Sigmoid colon (tissue), 7 donors: ENCODE measurements at places on chromosomes 1 and 21. TPM values are rescaled to one million over a fixed set of nuclear protein-coding genes. Genes with fewer than 3 reads are reported as not detected.

- no peak for DNase-seq
Observed at GRCh38 chr1:106700211-106700610, 356.3 kb upstream of the PRMT6 start.

DNA sequence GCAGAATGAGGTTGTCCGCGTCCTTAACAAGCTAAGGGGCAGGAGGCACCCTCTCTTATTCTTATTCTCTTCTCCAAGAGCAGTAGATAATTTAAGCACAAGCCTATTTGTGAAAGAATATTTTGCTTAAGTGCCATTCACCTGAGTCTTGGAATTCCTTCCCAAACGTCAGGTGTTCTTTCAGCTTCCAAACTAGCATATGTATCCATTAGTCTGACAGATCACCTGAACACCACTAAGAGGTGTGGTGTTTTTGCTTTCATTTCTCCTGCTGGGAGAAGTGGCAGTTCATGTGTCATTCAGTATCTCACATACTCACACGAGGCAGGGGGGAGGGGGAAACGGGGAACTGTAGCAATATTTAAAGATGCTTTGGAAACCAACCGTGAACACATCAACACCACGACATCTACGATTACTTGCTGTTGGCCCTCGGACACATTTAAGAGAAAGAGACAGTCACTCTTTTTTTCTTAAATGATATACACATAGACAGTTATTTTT is 45.5 kb upstream of the RBM15 start:
- no peak for DNase-seq

- no peak for DNase-seq
Observed at GRCh38 chr1:72105201-72105600, 177.1 kb downstream of the NEGR1 start.

DNA sequence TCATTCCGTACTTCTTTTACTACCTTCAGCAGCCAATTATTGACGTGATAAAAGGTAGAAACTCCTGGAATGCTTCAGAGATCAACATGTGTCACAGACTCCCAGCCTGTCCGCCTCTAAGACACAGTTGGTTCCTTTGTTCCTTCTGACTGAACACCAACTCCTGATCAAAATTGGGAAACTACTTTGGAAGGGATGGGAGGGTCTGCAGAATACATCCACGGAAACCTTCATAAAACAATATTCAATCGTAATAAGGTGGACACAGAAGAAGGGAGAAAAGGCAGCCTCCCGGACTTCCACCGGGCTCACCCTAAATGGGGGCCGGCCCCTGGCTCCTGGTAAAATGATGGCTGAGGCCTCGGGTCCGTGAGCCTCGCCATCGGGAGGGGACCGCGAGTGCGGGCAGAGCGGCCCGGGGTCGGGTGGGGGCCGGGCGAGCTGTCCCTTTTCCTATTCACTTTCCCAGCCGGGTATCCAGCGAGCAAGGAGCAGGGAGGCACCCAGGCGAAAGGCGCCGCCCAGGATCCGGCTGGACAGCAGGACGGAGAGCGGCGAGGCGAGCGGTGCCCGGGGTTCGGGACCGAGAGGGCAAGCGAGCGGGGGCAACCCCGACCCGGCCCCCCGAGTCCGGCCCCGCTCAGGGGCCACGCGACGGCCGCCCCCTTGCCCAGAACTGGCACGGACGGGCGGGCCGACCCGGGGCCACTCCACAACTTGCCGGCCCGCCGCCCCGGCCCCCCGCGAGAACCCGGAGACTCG is 805 bp downstream of the NRIP1 start:
- DNase-seq, result peak; percentile 73

Gene USH2A
- not detected for total RNA-seq
